ENCODE measurements at places on chromosomes 1 and 21.

- no peak for DNase-seq
Measured at GRCh38 chr1:114488739-114489138, 22.3 kb downstream of the TRIM33 start.

DNA sequence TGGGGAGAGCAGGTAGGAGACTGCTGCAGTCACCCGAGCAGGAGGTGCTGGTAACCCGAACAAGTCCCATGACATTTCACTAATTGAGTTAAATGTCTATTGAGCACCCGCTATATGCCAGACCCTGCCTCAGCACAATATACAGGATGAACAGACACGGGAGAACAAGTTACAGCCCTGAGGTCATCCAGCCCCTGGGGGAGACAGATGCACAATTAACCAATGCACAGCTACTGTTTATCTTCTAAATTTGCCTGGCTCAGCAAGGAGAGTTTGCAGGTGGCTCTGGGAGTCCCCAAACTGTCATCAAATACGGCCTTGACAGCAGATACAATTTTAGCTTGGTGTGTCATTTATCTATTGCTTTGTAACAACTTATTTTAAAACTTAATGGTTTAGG lies 18.1 kb downstream of the CITED4 start:
- no peak for DNase-seq

GRCh38 chr1:32997381-32997891 lies 32.8 kb upstream of the RNF19B start:
- no peak for DNase-seq

- DNase-seq = no peak
Measured at GRCh38 chr1:201562257-201562656, 23.3 kb downstream of the NAV1 start.

GRCh38 chr1:111220302-111220890 lies 7.1 kb upstream of the CHI3L2 start:
- no peak for DNase-seq

GRCh38 chr1:218813237-218813636 lies 360.4 kb upstream of the LYPLAL1 start:
- DNase-seq = no peak

DNA sequence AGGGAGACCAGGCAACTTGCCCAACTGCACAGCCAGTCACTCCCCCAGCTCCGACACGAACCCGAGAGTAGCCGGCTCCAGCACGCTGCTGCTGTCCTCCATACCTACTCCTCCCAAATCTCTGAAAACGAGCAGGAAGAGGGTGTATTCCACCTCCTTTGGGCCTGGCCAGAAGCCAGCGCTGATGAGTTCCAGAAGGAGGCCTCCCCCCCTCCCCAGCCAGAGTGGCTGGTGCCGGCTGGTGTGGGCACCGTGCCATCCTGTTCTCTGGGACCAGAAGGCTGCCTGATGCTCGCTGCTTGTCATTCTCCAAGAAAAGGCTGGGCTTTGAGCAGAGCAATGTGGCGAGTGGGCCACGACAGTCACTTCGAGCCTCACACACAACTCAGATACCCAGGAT lies 22.2 kb downstream of the KCNN3 start:
- no peak for DNase-seq

DNA sequence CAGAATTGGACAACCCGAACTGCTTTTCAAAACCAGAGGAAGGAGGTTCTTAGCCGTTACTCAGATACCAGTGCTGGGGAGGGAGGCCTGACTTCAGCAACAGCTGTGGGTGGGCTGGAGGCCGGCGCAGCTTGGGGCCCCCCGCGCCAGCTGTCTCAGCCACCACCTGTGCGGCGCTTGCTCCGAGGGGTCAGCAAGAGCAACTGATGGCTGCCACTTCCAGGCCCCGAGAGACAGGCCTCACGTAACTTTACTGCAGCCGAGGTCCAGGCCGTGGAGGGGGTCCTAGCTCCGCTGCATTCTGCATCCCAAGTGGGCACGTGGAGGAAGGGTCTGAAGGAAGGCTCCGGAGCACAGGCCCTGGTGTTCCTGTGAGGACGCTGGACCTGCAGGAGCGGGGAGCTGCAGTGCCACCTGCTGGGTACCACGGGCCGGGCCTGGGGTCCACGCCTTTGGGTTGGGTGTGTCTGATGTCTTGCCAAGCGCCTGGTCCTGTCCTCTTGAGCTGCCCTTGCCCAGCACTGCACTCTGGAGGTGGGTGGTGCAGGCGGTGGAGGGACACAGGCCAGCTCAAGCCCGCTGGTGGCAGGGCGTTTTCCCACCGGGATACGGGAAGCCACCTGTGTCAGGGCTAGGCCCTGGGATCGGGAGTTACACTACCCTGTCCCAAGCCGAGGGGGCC lies 9.8 kb downstream of the THAP3 start:
- DNase-seq = peak; percentile 77

- DNase-seq = no peak
Measured at GRCh38 chr1:53592985-53593757, 134.0 kb downstream of the DMRTB1 start.

GRCh38 chr1:112744009-112744578 lies 29.0 kb upstream of the PPM1J start:
- DNase-seq = no peak

GRCh38 chr21:26844258-26845065 lies 747 bp downstream of the ADAMTS1 start:
- DNase-seq = no peak

DNA sequence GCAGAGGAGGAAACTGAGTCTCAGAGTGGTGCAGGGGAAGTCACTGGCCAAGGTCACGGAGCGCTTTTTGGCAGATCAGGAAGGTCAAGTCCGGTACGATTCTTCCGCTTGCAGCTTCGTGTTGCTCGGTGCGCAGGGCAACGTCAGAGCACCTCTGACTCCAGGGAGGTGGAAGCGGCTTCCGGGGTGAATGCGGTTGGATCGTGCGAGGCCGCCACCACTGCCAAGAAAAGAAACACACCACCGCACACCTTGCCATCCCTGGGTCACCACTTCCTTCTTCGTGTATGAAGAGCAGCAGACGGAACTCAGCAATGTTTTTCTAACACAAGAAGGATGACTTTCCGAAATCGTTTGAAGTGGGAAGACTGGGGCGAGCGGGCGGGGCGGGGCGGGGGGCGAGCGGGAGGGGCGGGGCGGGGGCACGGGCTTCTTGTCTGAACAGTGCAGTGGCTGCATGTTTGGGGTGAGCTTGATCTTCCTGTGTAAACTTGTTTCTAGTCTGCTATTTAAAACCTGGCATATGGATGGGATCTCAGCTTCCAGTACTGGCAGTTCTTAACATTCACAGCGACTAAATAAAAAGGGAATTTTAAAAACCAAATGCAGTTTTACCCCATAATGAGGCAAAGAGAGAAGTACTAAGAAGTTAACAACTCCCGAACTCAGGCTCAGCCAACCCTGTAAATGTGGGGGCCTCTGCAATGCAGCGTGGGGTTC lies 300.0 kb downstream of the RRAGC start:
- no peak for DNase-seq

- no peak for DNase-seq
Measured at GRCh38 chr1:203465146-203465798, 10.3 kb upstream of the PRELP start.

- no peak for DNase-seq
Measured at GRCh38 chr1:64854674-64855073, 109.8 kb downstream of the RAVER2 start.

- DNase-seq = peak; percentile 93
Measured at GRCh38 chr1:9251501-9251900, 16.9 kb downstream of the H6PD start.

GRCh38 chr1:28807046-28807445 lies 4.9 kb upstream of the OPRD1 start:
- no peak for DNase-seq

GRCh38 chr1:58848818-58849411 lies 65.1 kb upstream of the JUN start:
- DNase-seq = no peak

DNA sequence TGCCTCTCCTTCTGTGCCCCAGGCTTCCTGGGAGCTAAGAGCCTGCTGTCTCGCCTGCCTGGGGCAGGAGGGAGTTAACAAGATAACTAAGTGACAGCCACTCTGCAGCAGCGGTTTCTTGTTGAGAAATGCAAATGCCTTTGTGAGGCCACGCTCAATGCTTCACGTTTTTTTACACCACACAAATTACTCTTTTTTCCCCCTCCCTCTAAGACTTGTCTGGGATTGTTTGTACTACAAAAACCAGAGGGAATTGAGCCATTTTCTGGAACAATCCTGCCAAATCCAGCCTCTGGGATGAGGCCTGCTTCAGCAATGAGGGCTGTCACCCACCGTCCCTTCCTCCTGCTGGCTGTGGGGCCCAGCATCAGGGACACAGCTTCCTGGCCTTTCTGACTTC lies 119.6 kb downstream of the ACTL8 start:
- no peak for DNase-seq

GRCh38 chr1:21926814-21927532 lies 10.1 kb downstream of the HSPG2 start:
- DNase-seq = no peak

DNA sequence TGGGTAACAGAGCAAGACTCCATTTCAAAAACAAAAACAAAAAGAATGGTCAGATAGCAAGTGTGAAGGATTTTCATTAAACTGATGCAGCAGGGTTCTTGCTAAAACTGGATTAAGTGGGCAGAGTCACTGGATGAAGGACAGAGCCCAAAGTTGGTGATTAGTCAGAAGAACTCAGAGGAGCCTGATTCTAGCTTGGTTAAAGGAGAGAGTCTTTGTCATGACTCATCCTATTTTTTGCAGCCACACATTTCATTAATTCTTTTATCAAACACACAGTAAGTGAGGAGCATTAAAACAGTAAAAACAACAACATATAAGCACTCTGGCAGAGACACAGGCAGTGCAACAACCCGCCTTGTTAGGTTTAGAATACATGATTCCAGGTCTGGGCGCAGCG lies 56.0 kb upstream of the EDARADD start:
- no peak for DNase-seq

- no peak for DNase-seq
Measured at GRCh38 chr1:223727541-223727940, 15.2 kb downstream of the CAPN2 start.

GRCh38 chr1:234980645-234981396 lies 147.8 kb downstream of the TOMM20 start:
- no peak for DNase-seq

- DNase-seq = peak; percentile 30
Measured at GRCh38 chr1:32241001-32241763, 5.8 kb upstream of the FAM167B start.

DNA sequence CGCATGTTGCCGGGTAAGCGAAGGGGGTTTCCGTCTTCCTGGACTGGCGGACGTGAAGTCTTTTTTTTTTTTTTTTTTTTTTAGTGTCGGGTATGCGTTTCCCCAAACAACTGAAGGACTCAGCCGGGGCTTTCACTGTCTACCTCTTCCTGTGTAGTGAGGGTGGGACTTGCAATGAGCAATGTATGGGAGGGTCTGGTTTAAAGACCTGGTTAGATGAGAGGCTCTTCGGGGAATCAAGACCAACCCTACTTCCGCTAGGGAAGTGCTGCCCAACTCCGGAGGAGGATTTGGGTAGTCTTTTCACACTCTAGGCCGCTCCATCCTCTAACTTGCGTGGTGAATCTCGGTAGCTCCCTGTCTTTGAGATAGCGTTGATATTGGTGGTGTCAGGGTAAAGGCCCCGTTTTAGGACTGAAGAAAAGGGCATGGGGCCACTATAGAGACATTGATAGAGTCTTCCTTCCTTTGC lies 754 bp downstream of the PRRC2C start:
- DNase-seq = no peak

GRCh38 chr1:176557543-176558258 lies 94.7 kb downstream of the PAPPA2 start:
- DNase-seq = no peak

DNA sequence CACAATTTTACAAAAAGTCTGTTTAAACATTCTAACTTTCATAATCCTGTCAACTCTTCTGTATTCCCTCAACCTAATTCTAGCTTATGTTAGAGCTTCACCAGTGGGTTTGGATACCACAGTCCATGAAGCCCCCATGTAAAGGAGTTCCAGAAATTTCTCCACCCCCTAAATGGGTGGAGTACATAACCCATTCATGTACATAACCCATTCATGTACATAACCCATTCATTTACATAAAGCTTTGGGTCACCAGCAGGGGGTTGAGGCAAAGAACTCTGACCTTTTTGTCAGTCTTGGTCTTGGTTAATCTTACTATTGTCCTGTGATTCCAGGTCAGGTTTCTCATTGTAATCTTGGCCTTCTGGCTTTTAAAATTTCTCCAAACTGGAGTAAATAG lies 61.6 kb downstream of the SMYD2 start:
- DNase-seq = no peak

DNA sequence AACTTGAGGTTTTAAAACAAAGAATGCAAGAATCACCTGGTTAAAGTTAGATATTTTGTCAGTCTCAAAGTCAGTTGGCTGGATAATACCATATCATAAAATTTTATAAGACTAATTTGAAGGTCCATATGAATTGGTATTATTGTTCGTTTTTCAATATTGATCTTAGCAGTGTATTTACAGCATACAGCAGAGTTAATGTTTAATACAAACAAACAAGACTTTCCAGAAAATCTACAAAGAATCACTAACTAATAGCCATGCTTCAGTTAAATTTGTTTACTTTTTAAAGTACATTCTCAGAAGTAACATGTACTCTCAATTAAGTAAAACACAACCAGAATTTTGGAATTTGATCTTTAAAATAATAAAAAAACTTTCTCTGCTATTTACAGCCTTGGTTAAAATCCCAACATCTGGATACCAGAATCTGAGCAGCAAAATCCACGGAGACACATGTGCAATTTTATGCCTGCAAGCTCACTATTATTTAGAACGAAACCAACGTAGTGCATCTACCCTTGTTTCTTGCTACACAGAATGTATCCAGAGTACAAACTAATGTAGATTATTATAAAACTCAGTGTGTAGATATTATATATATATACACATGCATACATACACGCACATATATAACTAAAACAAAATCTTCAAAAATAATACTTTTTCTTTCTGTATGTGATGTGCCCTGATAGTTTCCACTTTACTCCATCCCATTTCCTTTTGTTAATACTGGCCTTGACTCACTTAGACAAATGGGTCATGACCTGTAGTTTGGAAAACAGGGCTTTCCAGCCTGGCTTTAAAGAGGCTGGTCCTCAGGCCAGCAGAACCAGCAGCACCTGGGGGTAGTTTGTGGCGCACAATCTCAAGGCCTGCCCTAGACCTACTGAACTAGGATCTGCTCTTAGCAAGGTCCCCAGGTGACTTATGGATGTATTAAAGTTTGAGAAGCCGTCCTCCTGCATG lies 63.6 kb upstream of the ERG start:
- no peak for DNase-seq

DNA sequence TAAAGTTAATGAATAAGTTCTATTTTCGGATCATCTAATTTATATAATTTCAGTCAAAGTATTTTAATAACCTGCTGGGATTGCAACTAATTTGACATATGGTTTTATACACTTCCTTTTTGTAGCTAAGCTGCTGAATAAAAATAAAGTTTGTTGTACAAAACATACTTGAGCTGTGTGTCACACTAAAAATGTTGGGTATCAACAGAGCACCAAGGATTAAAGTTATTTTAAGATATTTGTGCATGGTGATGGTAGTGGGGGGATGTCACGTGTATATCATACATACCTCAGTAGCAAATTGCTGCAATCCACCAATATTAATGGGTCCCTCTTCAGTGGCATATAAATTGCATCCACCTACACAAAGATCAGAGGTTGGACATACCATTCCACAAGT lies 199.6 kb downstream of the DPYD start:
- no peak for DNase-seq
